Muscle of leg (tissue), 16 donors: ENCODE measurements at places on chromosomes 5 and 9. TPM values are rescaled to one million over a fixed set of nuclear protein-coding genes. Genes with fewer than 3 reads are reported as not detected.

The MARCHF11 gene
- 0.04 TPM for total RNA-seq

The CER1 gene
- total RNA-seq = 0.22 TPM

The SHOC1 gene
- not detected for total RNA-seq

The SLC4A9 gene
- total RNA-seq = 0.04 TPM

The EFNA5 gene
- total RNA-seq = 3.7 TPM

The CREB3 gene
- total RNA-seq = 27.0 TPM

The GADD45G gene
- total RNA-seq = 10.7 TPM

The FOXE1 gene
- total RNA-seq = not detected

DNA sequence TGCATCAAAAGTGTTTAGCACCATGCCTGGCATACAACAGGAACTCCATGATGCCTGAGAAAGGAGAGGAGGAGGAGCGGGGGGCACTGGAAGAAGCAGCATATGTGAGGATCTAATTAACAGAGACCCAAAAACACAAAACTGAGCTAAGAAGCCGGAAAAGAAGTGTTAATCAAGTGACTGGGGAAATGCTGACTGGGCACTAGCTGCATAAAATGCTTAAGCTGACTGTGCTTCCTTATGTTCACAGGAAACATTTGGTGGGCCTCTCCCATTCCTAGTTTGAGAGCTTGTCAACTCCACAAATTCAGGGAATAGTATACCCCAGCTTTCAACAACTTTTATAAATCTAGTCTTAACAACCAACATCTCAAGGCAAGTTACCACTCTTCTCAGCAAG is 26.6 kb downstream of the DEPDC1B start:
- peak; percentile 61 for DNase-seq
- no peaks in the 10 kb centered on the region for H3K36me3 ChIP-seq
- no peaks in the 10 kb centered on the region for H3K27me3 ChIP-seq
- H3K4me1 ChIP-seq = no peaks in the 10 kb centered on the region

DNA sequence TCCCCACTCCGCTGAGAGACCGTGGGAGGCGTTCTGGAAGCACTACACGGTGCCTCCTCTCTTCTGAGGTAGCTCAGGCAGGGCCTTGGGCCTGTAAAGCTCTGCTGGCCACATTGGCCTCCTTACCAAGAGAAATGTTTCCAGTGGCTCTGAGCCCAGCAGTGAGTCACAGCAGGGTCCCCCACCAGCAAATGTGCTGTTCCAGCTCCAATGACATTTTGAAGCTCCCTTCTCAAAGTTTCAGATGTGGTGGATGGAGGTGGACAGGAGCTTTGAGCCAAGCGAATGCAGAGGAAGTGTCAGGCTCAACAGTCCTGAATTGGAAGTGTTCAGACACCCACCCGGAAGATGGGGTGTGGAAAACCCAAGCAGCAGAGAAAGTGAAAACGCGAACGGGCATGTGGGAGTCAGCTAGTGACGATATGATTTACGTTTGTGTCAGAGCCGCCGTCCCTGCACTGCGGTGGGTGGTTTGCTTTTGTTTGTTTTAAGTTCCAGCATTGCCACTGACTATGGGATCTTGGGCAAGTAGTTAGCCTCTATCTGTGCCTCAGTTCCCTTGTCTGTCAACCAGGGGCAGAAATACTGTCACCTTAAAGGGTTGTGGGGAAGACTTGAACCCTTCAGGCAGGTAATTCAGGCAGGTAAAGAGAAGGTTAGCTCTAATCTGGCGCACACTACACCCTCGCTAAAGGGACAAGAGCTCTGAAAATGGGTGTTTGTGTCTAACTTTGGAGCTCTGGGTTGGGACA is 38.2 kb downstream of the C5orf15 start:
- no peak overlapping the region for H3K27ac ChIP-seq
- peaks cover 4% of the 10 kb centered on the region for H3K4me1 ChIP-seq
- peak; percentile 21 for DNase-seq
- H3K4me3 ChIP-seq = no peak overlapping the region

GRCh38 chr9:137264067-137264466 is 8.9 kb downstream of the NELFB start:
- H3K27me3 ChIP-seq = no peaks in the 10 kb centered on the region
- no peak overlapping the region for H3K27ac ChIP-seq
- H3K36me3 ChIP-seq = peaks cover 57% of the 10 kb centered on the region

DNA sequence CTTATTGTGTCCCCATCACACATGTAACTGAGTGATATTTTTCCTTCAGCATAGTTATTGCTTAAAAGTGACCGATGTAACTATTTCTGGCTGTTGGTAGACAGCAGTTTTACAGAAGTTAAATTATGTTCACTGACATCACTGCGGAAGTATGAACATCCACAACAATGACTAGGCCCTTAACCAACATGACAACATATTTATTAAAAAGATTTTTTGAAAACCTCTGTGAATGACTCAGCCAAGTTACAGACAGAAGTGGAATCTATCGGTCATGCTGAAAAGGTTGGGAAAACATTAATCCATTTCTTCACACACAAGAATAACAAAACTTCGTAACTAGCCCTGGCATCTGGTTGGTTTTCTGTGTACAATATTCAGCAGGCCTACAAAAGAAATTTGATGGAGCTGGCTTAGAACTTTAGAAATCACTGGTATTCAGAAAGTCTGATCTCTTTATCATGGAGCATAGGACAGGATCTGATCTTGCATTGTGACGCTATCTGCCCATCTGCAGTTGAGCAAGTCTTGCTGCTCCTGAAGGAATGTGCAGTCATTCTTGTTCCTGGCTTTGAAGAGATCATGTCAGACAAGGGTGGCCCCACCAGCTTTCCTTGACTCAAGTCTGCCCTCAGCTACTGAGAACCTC is 6.5 kb downstream of the GLIS3 start:
- no peaks in the 10 kb centered on the region for H3K36me3 ChIP-seq
- peak; percentile 19 for DNase-seq
- no peak overlapping the region for H3K27ac ChIP-seq
- peaks cover 14% of the 10 kb centered on the region for H3K27me3 ChIP-seq
- no peak overlapping the region for H3K4me3 ChIP-seq
- H3K4me1 ChIP-seq = peaks cover 9% of the 10 kb centered on the region

- no peak overlapping the region for H3K4me3 ChIP-seq
- peaks cover 34% of the 10 kb centered on the region for H3K4me1 ChIP-seq
- DNase-seq = peak; percentile 82
- H3K27ac ChIP-seq = peak overlapping the region; percentile 78
- H3K27me3 ChIP-seq = peaks cover 6% of the 10 kb centered on the region
Measured at GRCh38 chr5:174423558-174423957, 300.8 kb upstream of the MSX2 start.

DNA sequence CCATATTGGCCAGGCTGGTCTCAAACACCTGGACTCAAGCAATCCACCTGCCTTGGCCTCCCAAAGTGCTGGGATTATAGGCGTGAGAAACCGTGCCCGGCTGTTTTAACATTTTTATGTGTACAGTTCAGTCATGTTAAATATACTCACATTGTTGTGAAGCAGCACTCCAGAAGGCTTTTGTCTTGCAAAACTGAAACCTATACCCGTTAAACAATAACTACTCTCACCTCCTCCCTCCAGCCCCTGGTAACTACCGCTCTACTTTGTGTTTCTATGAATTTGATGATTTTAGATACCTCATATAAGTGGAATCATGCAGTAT is 23.1 kb upstream of the SHB start:
- H3K4me3 ChIP-seq = no peak overlapping the region
- H3K4me1 ChIP-seq = peaks cover 3% of the 10 kb centered on the region
- H3K36me3 ChIP-seq = no peaks in the 10 kb centered on the region
- DNase-seq = no peak
- H3K27ac ChIP-seq = no peak overlapping the region

DNA sequence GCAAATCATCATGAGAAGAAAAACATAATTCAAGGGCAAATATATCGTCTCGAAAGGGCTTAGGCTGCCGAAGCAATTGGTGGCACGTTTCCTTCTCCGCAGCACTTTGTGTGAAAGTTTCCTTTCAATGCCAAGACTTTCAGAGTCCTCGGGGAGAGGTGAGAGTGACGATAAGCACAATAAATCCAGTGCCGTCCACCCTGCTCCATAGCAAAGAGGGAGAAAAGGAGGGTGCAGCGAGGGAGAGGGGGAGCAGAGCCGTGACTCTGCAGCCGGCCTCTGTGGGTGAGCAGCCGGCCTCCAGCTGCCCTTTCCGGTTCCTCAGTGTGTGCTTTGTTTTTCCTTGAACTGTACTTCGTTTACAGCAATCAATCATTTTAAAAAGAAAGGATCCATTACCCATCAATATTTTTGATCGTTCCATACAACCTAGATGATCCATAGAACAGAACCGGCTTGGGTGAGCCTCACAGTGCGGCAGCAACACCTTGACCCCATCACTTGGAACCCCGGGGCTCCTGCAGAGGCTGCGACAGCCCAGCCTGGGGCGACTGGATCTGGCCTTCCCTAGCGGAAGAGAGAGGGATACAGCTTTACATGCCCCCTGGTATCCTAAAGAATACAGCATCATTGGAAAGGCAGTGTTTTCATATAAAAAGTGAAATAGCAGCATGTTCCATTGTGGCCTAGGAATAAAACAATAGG is 247.0 kb upstream of the IRX4 start:
- peaks cover 5% of the 10 kb centered on the region for H3K27me3 ChIP-seq
- peak; percentile 12 for DNase-seq

DNA sequence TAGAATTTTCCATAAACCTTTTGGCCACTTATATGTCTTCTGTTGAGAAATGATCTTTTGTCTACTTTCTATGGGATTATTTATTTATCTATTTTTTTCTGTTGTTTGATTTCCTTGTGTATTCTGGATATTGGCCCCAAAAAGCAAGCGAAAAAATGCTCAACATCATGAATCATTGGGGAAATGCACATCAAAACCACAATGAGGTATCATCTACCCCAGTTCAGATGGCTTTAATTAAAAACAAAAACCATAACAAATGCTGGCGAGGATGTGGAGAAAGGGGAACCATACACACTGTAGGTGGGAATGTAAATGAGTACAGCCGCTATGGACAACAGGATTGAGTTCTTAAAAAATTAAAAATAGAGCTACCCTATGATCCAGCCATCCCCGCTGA is 125.0 kb upstream of the LPCAT1 start:
- H3K36me3 ChIP-seq = no peaks in the 10 kb centered on the region
- H3K27me3 ChIP-seq = peaks cover 45% of the 10 kb centered on the region
- no peak overlapping the region for H3K4me3 ChIP-seq
- no peak overlapping the region for H3K27ac ChIP-seq

- H3K4me3 ChIP-seq = no peak overlapping the region
- H3K27me3 ChIP-seq = no peaks in the 10 kb centered on the region
- H3K4me1 ChIP-seq = peaks cover 76% of the 10 kb centered on the region
- no peak overlapping the region for H3K27ac ChIP-seq
Measured at GRCh38 chr9:124278054-124278540, 20.3 kb downstream of the NEK6 start.

DNA sequence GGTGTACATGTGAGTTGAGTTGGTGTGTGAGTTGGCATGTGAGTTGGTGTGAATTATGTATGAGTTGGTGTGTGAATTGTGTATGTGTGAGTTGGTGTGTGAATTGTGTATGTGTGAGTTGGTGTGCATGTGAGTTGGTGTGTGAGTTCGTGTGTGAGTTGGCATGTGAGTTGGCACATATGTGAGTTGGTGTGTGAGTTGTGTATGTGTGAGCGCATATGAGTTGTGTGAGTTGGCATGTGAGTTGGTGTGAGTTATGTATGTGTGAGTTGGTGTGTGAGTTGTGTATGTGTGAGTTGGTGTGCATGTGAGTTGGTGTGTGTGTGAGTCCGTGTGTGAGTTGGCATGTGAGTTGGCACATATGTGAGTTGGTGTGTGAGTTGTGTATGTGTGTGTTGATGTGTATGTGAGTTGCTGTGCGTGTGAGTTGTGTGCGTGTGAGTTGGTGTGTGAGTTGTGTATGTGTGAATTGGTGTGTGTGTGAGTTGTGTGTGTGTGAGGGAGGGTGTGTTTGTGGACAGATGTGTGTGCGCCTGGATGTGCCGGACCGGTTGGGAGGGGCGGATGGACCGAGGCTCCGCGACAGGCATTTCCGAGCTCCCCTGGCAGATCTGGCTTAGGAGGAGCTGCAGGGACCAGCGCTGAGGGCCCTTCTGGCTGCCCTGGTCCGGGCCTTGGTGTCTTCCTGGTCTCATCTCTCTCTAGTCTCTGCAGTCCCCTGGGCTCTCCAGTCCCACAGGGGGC is 162.5 kb upstream of the IER5L start:
- H3K27ac ChIP-seq = peak overlapping the region; percentile 42
- no peaks in the 10 kb centered on the region for H3K36me3 ChIP-seq

- H3K4me3 ChIP-seq = no peak overlapping the region
- H3K27me3 ChIP-seq = no peaks in the 10 kb centered on the region
- peaks cover 26% of the 10 kb centered on the region for H3K4me1 ChIP-seq
- no peaks in the 10 kb centered on the region for H3K36me3 ChIP-seq
Measured at GRCh38 chr9:38038307-38039089, 30.5 kb downstream of the SHB start.

DNA sequence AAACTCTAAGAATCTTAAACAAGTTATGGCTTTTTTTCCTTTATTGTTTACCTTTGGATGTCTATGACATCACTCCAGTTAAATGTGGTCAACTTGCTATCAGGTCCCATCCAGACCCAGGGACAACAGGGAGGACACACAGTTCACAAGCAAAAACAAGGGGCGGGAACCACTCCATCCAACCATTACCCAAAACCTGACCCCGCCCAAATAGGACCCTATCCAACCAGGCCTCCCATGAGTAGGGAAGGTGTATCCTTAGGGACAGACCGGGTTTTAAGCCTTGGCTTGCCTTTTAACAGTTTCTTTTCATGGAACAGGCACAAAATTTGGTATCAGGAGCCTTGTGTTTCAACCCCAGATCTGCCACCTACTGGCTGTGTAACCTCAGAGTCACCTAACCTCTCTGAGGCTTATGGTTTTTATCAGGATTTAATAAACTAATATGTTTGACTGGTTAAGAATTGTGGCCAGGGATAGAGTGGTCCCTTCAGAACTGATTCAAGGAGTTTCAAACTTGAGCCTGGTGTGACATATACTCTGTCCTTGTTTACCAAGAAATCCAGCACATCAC is 127.7 kb upstream of the RAD23B start:
- H3K36me3 ChIP-seq = no peaks in the 10 kb centered on the region
- DNase-seq = no peak
- H3K27ac ChIP-seq = no peak overlapping the region
- no peak overlapping the region for H3K4me3 ChIP-seq
- no peaks in the 10 kb centered on the region for H3K4me1 ChIP-seq

GRCh38 chr5:122097391-122097790 is 19.3 kb upstream of the LOX start:
- H3K4me3 ChIP-seq = no peak overlapping the region
- H3K27ac ChIP-seq = no peak overlapping the region
- H3K36me3 ChIP-seq = no peaks in the 10 kb centered on the region
- no peak for DNase-seq
- no peaks in the 10 kb centered on the region for H3K27me3 ChIP-seq

- no peak overlapping the region for H3K4me3 ChIP-seq
- DNase-seq = no peak
- no peaks in the 10 kb centered on the region for H3K4me1 ChIP-seq
- no peak overlapping the region for H3K27ac ChIP-seq
- no peaks in the 10 kb centered on the region for H3K36me3 ChIP-seq
- H3K27me3 ChIP-seq = no peaks in the 10 kb centered on the region
Measured at GRCh38 chr5:153584960-153585359, 94.5 kb downstream of the GRIA1 start.
